AG08395 (cell line): ENCODE measurements at places on chromosomes 6 and 20.

DNA sequence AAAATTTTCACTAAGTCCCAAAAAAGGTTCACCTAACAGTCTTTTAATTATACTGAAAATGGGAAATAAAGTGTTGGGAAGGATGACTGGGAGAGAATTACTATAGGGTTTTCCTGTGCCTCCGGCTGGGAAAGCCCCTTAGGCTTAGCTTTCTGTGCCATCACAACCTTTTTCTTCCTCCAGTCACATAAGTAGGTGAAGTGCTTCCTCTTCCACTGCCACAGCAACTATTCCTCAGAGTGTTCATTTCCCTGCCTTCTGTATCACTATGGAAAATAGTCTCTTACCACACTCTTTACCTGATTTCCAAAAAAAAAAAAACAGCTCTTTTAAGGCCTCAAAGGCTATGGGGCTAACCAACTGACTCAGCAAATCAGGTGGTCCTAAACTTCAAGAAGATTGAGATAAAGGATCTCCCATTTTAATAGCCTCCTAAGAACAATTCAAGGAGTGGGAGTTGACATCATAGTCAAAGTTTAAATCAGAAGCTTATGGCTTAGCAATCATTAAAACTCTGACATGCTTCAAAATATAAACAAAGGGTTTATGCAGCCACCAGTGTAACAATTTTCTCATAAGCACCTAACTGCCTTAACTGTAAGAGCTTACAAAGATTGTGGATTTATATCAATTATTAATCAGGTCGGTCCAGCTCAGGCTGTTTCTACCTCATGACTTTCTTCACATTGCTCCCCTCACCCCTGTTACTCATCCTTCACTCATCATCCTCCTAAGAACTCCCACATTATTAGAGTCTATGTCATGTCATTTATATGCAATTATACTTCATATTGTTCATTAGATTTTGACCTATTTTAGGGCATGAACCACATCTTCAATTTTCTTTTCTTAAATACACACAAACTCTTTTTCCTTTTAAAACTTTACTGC is 95.3 kb downstream of the RNGTT start:
- DNase-seq = peak; percentile 5

GRCh38 chr6:140043357-140043756 is 668.9 kb upstream of the CITED2 start:
- peak; percentile 72 for DNase-seq

DNA sequence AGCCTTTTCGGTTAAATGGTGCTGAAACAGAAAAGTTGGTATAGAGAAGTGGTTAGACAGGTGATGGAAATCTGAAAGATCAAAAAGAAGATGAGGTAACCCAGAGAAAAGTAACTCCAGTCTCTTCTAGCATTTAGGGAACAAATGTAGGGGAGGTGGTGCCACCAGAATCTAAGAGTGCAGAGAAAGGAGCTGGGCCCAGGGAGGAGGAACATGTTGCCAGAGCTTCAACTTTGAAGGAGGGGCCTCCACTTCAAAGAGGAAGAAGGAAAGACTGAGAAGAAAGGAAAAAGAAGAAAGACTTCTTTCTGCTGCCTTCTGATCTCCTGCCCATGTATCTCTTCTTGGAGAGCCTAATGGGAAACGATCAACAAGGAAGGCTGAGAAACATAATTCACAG is 23.5 kb upstream of the ATRN start:
- DNase-seq = no peak

DNA sequence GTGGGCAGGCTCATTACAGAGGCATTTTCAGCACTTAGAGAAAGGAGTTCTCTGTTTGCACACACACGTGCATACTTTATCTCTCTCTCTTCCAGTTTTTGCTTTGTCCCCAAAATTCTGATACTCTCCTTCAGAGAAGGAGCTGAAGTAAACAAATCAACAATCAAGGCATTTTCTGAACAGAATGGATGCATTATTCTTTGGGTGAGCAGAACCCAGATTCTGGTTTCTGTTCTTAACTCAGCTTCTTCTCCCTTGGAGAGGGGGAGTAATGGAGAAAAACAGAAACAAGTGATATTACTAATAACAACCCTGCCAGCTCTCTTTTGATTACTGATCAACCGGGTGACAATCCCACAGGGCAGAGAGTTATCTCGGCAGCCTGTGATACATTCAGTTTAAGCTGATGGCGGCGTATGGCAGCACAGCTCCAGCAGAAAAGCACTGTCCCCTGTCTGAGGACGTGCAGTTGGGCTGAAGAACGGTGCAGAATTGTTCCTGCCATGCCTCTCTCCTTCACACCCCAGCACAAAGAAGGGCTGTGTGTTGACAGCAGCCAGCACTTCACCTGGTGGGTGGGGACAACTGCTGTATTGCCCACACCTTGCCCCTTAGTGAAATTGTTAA is 47.3 kb upstream of the SASH1 start:
- DNase-seq = no peak

DNA sequence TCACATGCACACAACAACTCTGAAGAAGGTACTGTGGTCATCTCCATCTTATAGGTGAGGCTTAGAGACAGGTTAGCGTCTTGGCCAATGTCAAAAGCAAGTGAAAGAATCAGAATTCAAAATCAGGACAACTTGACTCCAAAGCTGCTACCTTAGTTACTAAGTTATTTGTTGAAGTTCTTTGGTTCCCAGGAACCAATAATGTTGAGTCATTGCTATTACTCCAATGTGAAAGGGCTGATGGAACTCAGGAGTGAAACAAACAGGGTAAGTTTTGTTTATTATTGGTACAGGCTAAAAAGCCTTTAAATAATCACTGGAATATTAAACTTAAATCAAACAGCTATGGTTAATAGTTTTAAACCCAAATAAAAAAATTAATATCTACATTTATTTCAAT is 111.1 kb downstream of the PDSS2 start:
- no peak for DNase-seq

DNA sequence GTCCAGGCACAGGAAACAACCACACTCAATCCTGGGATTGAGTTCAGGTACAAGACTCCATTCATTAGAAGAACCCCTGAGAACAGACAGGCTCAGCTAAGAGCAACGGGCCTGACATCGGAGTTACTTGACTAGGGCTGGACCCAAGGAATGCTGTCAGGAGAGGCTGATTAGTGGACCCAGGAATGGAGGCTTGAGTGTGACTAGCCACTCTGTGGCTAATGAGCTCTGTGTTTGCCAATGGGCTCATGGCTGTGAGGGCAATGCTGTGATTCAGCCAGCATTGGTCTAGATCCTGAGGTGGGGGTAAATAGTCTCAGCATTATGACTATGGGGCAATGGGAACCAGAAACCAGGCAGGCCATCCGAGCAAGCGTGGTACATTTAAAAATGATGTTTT is 71.8 kb downstream of the RIOK1 start:
- DNase-seq = peak; percentile 45

GRCh38 chr20:3705491-3705969 is 6.9 kb downstream of the SIGLEC1 start:
- DNase-seq = no peak

GRCh38 chr20:63553251-63553932 is 567 bp upstream of the FNDC11 start:
- peak; percentile 92 for DNase-seq

DNA sequence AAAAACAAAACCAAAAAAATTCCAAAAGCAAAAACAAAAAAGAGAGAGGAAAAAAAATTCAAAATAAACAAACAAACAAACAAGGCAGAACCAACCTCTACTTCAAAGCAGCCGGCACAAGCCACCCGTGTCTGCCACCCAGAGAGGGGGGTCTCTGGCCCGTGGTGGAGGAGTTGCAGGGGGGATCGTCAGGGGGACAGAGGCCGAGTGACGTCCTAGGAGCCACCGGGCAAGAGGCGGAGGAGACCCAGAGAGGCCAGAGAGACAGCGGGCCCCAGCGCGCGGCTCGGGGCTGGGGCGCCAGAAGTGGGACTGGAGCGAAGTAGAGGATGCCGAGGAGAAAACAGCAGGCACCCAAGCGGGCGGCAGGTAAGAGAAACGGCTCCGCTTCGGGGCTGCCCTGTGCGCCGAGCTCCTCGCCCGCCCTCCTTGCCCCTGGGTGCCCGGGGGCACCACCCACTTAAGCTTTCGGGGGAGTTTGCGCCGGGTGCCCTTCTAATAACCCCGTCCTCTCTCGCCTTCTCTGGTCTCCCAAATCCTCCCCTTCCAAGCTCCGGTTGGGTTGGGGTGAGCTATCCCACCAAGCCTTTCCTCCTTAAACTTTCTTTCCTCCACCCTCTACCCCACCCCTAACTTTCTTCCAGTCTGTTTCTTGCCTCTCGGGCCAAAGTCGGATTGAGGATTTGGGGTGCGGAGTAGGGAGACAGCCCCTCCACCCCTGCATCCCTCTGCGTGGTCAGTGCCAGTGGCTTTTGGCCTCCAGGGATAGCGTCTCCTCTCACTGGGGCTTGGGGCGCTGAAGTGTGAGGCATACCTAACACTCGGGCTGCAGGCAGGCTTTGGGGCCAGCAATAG is 1.0 kb downstream of the TSHZ2 start:
- DNase-seq = peak; percentile 26

- no peak for DNase-seq
Measured at GRCh38 chr20:1800777-1801176, 94.4 kb upstream of the SIRPA start.

DNA sequence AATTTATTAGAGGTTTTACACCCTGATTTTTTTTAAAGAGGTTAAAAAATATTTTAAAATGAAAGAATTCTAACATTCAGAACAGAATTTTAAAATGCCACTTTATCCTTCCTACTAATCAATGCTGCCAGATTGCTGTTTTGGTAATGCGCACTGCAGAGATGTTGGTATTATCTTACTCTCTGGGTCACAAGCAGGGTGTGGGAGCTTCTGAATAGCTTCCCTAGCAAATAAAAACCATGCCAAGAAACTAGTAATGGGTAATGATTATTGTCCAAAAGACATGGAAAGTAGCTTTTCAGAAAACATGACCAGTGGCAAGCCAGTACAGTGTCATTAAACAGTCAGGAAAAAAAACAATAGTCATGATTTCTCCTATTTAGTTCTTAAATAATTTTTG is 205.4 kb downstream of the TPBG start:
- DNase-seq = no peak

GRCh38 chr6:161279677-161280415 is 6.0 kb upstream of the AGPAT4 start:
- DNase-seq = no peak

GRCh38 chr6:52590152-52590891 is 13.5 kb upstream of the TRAM2 start:
- DNase-seq = peak; percentile 60

DNA sequence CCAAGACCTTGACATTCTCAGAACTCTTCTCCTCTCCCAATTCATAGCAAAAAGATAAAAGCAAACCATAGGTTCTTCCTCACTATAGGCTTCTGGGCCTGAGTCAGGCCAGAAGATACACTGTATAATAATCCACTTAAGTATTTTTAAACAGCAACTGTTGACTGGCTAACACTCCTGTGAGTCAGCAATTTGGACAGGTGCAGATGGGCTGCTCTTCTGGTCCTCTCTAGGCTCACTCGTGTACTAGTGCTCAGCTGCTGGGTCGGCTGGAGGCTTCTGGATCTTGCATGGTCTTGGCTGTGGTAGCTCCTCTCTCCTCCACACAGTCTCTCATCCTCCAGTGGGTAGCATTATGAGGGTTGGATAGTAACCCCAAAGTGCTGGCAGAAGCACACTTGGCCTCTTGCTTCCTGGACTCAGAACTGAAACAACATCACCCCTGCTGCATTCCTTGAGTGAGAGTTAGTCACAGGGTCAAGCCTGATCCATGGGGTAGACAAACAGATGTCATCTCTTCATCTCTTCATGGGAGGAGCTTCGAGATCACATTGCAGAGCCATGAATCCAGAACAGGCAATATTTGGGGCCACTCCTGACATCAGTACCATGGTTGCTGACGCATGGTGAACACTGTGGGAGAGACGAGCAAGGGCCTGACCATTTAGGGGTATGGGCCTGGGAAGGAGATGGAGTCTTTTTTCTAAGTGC is 86.9 kb downstream of the C6orf118 start:
- no peak for DNase-seq

DNA sequence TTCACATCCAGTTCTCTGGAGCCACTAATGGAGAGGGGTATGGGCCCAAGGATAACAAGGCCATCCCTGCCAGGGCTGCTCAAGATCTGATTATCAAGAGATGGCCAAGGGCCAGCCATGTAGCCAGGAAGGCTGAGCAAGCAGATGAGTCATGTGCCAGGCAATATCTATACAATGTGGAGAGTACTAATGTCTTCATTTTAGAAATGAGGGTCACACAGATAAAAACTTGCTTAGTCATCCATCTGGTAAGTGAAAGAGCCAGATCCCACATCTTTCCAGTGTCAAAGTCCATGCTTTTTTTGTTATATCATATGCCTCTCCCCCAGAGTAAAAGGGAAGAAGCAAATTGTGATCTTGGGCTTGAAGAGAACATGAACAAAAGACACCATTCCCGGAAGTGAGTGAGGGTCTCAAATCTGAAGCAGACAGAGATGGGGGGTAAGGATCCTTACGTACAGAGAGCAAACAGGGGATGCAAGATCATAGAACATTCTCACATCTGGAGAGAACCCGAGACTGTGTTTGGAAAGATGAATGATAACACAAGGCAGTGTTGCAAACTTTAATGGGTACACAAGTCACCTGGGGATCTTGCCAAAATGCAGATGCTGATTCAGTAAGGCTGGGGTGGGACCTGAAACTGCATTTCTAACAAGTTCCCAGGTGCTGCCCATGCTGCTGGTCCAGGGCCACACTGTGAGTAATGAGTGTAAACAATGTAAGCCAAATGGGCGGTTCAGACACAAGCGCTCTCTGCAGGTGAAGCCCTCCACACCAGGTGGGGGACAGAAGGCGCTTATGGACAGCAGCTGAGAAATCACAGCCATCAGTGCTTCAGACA is 20.0 kb upstream of the GSTA3 start:
- peak; percentile 83 for DNase-seq

GRCh38 chr6:137117581-137117980 is 55.9 kb downstream of the IL22RA2 start:
- DNase-seq = no peak

GRCh38 chr6:68252632-68253031 is 382.4 kb upstream of the ADGRB3 start:
- no peak for DNase-seq

DNA sequence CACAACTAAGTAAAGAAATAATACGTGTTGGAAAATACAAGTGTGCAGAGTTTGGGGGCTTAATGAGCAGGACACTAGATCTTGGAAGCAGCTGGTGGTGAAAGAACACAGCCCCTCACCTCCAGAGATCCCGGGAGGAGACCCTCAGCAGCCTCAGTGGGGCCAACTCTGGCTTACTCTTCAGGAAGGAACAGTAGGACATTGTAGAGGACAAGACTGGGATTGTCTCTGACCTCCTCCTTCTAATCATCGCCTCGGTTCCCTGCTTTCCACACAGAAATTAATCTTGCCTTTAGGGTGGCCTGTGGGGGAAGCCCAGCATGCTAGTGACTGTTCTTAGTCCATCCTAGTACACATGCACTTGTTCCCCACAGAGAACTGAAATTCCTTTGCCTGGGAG is 130.7 kb downstream of the AKAP7 start:
- DNase-seq = no peak

DNA sequence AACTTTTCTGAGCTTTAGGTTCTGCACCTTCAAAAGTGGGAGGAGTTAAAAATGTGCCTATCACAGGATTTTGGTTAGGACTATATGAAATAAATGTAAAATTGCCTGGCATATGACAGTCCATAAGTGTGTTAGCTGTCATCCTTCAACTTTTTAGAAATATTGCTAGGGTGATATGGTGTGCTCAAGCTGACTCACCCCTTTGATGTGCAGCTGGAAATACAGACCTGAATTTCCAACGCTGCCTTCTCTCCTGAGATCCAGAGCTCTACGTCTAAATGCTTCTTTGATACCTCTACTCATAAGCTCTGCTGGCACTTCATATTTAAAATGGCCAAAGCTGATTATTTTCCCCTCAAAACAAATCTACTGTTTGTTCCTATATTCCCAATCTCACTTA is 2.7 kb downstream of the SLC35B3 start:
- DNase-seq = no peak

- DNase-seq = no peak
Measured at GRCh38 chr6:119310486-119311036, 39.0 kb downstream of the MAN1A1 start.
